ENCODE measurements at places on chromosomes 16 and 17.

- no peak for DNase-seq
Measured at GRCh38 chr16:57961538-57961937, 9.4 kb downstream of the CNGB1 start.

- DNase-seq, result no peak
Measured at GRCh38 chr16:85389679-85390470, 223.2 kb upstream of the GSE1 start.

GRCh38 chr17:29250666-29251065, 4.0 kb downstream of the CRYBA1 start:
- DNase-seq, result no peak

GRCh38 chr17:37520174-37520573, 30.5 kb downstream of the DUSP14 start:
- DNase-seq, result no peak

- DNase-seq, result no peak
Measured at GRCh38 chr17:3690094-3690715, 5.8 kb downstream of the P2RX5 start.

GRCh38 chr17:80804466-80804865, 187.2 kb upstream of the CHMP6 start:
- no peak for DNase-seq

GRCh38 chr16:4113358-4114256, 2.6 kb downstream of the ADCY9 start:
- no peak for DNase-seq

- no peak for DNase-seq
Measured at GRCh38 chr17:32626379-32626791, 139.6 kb downstream of the CDK5R1 start.

GRCh38 chr16:10992112-10992511, 47.7 kb downstream of the CLEC16A start:
- no peak for DNase-seq

DNA sequence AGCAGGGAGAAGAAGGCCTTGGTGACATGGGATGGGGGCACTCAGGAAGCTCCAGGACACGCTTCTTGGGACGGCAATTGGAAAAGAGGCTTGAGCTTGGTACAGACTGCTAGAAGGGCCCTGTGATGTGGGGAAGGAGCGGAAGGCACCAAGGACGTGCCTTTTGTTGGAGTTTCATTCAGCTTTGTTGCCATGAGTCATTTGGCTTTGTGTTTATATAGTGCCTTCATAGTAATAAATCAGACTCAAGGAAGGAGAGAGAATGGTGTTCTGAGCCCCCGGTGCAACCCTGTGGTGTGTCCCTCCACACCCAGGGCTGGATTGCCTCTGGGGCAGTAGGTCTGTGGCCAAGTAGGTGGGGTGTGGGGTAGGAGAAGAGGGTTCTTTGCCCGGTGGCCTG, 7.4 kb upstream of the TBX4 start:
- DNase-seq, result no peak

DNA sequence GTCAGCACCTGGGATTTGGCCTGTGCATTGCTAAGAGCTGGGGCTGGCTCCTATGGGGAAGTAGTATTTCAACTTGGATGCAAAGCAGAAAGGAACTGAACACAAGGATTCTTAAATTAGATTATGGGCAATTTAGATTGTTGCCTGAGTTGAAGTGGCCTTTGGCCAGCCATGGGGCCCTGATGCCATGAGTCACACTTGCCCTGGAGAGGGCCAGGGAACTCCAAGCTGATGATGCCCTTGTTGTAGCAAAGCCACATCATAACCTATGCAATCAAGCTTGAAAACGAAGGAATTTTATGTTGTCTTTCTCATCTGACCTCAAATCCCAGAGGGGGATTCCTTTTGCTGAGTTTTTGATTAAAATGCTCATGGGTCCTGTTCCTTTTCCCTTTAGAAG, 3.9 kb upstream of the SPATA32 start:
- no peak for DNase-seq

DNA sequence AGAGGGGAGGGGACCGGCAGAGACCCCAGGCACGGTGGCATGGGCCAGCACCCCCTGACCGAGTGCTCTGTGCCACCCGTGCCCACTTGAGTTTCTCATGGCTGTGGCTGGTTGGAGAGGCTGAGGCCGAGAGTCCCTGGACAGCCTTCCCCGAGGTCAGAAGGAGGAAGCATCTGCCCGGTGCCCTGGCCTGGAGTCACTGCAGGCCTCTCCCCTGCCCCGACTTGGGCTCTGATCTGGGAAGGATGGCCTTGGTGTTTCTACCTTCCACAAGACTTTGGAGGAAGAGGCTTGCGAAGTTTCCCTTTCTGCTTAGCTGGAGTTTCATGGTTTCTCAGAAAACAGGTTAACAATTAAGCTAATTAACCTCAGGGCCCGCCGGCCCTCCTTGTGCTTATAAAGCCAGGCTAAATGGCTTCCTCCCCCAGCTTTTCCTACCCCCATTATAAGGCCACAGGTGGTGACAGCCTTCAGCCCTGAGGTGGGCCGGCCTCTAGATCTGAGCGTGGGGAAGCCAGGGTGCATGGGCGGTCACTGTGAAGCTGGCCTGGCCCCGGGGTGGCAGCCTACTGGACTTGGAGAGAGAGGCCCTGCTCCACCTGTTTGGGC, 17.3 kb downstream of the LLGL2 start:
- no peak for DNase-seq

DNA sequence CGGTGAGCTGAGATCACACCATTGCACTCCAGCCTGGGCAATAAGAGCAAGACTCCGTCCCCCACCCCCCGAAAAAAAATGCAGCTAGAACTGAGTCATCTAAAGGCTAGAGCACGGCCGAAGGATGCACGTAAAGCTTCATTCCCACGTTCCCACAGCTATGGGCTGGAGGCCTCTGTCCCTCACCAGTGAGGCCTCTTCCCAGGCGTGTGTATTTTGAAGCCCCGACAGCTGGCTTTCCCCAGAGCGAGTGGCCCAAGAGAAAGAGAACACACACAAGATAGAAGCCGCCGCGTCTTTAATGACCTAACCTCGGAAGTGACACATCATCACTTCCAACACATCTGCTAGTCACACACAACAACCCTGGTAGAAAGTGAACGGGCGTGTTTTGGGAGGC, 6.6 kb upstream of the KCTD5 start:
- no peak for DNase-seq

DNA sequence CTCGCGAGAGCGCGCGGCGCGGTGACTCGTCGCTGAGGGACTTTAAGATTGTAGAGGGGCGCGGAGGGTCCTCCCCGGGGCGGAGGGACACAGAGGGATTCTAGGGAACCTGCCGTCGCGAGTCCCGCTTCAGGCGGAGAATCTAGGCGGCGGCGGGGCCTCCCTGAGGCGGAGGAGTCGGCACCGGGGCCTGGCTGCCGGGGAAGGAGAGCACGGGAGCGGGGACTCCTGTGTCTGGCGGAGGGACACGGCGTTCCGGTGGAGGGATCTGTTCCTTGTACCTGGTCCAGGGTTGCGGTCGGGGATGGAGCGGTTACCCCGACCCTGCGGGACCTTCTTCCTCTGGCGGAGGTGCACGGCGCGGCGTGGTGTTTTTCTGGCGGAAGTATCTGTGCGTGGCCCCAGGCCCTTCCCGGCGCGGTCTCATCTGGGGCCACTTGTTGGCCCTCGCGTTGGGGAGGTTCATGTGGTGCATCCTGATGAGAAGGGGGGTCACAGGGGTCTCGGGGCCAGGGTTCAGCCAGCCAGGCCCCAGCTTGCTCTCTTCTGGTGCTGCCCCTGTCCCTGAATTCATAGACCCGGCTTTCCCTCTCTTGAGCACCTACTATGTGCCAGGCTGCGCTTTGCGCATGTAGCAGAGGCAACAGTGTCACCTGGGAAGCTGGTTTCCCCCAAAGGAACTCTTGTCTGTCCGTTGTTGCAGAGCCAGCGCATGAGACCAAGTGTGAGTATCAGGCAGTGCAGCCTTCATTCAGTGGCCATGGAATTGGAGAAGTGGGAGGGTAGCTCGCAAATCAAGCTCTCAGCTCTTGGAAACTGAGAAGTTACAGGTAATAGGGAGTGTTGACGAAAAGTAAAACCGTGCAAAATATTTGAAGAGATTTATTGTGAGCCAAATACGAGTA, 563 bp upstream of the ZKSCAN2 start:
- DNase-seq, result peak; percentile 66

DNA sequence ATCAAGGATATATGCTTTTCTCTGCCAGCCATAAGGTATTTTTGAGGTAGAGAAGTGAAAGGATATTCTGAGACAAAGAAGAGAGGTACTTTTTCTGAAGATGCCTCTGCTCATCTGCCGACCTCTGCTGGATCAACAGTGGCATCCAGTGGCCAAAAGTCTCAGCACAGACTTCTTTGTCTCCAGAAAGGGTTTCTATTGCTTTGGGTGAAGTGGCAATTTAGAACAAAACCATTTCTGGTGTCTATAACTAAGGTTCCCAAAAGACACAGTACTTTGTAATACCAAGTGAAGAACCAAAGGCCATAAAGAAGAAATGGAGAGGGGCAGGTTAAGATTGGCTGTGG, 155.2 kb upstream of the C17orf78 start:
- DNase-seq, result no peak

DNA sequence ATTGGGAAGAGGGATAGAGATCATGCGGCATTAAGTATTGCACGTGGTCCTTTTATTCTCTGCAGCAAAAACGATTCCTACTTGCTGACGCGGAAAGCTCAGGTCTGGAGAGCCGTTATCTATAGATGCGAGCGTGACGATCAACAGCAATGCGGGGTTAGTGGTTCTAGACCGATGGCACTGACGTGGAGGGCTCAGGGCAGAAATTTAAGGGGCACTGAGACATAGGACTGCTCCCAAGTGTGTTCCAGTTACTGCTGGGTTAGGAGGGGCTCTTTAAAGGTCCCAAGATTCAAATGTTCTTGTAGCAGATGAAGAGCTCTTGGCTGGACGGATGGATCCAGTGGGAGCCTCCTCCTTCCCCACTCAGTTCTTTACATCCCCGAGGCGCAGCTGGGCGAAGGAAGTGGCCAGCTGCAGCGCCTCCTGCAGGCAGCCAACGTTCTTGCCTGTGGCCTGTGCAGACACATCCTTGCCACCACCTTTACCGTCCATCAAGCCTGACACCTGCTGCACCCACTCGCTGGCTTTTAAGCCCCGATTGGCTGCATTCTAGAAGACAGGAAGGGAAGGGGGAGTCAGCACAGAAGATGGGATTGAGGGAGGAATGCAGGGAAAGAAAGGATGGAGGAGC, 732 bp upstream of the EXOSC6 start:
- no peak for DNase-seq

- no peak for DNase-seq
Measured at GRCh38 chr17:71793518-71793917, 327.3 kb upstream of the SOX9 start.

DNA sequence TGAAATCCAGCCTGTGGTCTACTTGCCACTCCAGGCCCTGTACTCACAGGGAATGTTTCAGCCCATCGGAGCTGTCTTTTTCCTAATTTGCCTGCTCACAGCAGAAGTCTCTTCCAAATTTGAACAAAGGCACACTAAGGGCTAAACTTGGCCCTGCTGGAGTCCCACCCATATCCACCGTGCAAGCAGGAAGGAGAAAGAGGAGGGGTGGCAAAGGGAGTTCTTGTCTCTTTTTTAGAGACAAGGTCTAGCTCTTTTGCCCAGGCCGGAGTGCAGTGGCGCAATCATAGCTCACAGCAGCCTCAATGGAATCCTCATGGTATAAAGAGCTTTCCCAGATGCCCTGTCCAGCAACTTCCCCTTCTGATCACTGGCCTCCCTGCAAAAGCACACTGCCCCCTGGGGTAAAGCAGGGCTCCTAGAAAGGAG, 2.7 kb upstream of the PRM1 start:
- DNase-seq, result no peak

DNA sequence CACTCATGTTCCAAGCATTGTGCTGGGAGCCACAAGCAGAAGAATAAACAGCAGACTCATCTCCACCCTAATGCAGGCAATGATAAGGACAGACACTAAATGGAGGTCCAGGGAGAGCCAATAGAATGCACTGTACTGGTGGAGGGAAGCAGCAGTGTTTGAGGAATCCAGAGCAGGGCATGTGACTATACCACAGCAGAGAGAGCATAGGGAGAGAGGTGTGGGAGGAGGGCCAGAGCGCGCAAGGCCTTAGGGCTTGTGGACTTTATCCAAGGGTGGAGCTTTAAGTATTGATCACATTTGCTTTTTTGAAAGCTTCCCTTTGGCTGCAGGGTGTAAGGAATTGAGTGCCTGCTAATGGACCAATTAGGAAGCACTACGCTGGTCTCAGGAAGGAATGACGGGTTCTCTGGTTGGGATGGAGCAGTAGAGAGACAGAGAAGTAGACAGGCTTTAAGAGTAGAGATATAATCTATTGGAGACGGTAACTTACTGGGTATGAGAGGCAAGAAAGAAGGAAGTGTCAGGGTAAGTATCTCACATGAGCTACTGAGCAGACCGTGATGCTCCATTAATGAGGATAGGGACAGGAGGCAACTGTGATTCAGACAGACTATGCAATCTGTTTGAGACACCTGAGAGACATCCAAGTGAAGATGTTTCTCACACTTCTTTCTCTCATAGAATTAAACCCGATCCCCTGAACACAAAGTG, 82.2 kb downstream of the MYO1D start:
- DNase-seq, result no peak

- no peak for DNase-seq
Measured at GRCh38 chr17:8951206-8951605, 14.3 kb downstream of the PIK3R5 start.

DNA sequence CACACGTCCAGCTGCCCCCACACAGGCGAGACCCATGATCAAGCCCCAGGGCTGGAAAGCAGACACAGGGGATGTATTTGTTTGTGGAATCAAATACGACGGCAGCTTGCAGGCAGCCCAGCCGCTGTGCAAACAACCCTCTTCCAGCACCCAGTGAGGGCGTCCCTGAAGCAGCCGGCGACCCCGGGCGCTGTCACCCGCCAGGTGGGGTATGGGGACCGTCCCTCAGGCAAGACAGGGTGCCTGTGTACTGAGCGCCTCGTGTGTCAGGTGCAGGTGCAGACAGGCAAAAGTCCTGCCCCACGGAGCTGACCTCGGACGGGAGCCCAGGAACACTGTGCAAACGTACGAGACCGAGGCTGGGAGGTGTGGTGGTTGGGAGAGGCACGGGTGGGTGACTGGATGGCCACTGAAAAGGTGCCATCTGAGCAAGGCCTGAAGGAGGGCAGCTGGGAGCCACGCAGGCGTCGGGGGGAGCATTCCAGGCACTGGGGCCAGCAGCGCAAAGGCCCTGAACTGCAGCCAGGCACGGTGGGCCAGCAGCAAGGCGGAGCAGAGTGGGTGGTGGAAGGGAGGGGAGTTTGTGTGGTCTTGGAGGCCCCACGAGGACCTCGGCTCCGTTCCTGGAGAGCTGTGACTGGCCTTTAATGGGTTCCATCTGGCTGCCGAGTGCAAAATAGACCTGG, 48.5 kb downstream of the CBFA2T3 start:
- no peak for DNase-seq

GRCh38 chr16:85283305-85284050, 171.2 kb upstream of the CIBAR2 start:
- DNase-seq, result no peak

All from stimulated activated CD4-positive, alpha-beta T cell treated with anti-CD3 and anti-CD28 coated beads, TNF-alpha, amount 100 ng/mL, for 48 hours (primary cell).